ENCODE measurements at places on chromosomes 2 and 18.

- no peak for ATAC-seq
Measured at GRCh38 chr2:97735161-97735561, 21.8 kb downstream of the ZAP70 start.

- no peak for ATAC-seq
Measured at GRCh38 chr2:88074150-88074549, 6.5 kb downstream of the SMYD1 start.

DNA sequence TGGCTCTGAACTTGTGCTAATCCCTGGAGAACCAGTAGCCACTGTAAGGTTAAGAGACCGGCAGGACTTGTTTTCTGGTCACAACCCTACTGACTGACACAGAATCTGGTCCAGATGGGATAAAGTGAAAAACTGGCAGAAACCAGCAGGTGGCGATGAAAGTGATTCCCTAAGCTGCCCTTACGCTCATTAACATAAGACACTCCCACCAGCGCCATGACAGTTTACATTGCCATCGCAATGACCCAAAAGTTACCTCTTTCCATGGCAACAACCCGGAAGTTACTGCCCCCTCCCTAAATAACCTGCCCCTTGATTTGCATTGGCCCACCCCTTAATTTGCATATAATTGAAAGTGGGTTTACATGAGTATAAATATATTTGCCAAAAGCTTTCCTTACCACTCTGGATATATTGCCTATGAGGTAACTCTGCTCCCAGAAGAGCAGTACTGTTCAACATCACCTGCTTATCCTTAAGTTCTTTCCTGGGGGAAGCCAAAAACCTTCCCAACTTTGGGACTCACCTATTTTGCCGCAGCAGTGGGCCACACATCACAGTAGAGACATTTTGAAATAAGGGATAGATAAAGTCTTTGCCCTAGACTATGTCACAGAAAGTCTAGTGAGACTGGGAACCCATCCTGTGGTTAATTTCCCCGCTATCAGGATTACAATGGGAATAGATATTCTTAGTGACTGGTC lies 35.8 kb upstream of the AFF3 start:
- ATAC-seq, result no peak

DNA sequence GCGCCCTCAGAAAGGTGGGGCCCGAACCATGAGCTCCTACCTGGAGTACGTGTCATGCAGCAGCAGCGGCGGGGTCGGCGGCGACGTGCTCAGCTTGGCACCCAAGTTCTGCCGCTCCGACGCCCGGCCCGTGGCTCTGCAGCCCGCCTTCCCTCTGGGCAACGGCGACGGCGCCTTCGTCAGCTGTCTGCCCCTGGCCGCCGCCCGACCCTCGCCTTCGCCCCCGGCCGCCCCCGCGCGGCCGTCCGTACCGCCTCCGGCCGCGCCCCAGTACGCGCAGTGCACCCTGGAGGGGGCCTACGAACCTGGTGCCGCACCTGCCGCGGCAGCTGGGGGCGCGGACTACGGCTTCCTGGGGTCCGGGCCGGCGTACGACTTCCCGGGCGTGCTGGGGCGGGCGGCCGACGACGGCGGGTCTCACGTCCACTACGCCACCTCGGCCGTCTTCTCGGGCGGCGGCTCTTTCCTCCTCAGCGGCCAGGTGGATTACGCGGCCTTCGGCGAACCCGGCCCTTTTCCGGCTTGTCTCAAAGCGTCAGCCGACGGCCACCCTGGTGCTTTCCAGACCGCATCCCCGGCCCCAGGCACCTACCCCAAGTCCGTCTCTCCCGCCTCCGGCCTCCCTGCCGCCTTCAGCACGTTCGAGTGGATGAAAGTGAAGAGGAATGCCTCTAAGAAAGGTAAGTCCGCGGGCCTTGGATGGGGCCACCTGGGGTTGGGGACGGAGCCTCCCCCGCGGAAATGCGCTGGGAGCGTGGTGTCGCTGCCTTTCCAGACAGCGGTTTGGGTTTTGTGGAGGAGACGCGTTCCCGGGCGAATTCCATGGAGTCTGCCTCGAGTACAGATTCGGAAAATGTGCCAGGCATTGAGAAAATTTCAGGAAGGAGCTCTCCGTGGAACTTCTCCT lies 559 bp downstream of the HOXD1 start:
- peak; percentile 34 for ATAC-seq

- no peak for ATAC-seq
Measured at GRCh38 chr2:151996243-151997003, 102.4 kb downstream of the CACNB4 start.

Measured in gastroesophageal sphincter (tissue), 4 donors.